Activated naive CD4-positive, alpha-beta T cell (primary cell): ENCODE measurements at places on chromosomes 3 and 15.
A peak's percentile ranks its signal among the peaks of the same experiment; 100 is the strongest.

GRCh38 chr15:95972041-95972553 lies 358.4 kb upstream of the NR2F2 start:
- DNase-seq: no peak

DNA sequence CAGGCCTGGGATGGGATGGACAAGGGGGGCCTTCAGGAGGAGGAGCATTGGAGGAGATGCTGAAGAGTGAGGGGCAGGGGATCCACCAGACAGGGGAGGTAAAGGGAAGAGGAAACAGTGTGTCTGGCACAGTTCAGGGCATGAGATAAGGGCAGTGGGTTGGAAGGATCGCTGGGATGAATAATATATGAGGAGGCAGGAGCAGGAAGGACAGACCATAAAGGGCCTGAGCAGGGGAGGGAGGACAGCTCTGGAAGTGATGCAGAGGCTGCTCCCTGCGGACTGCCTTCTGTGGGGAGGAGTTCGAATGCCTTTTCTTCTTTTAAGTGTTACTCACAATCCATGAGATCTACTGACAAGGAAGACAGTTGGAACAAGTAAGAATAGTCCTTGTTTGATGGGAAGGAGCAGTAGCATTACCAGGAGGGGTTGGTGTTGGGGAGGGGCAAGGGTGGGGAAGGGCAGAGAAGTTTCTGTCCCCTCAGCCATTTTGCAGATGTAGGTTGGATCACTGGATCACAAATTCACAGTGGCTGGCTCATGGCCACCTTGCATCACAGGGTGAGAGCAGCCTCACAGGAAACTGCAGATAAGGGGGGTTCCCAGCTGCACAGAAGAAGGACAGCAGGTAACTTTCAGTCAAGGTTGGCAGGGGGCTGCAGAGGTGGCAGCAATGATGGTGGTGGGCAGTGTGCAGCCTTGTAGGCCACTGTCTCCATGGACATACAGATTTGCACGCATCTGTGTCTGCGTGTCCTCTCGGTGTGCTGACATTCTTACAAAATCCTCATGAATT lies 91.9 kb upstream of the SNRPN start:
- DNase-seq: no peak

DNA sequence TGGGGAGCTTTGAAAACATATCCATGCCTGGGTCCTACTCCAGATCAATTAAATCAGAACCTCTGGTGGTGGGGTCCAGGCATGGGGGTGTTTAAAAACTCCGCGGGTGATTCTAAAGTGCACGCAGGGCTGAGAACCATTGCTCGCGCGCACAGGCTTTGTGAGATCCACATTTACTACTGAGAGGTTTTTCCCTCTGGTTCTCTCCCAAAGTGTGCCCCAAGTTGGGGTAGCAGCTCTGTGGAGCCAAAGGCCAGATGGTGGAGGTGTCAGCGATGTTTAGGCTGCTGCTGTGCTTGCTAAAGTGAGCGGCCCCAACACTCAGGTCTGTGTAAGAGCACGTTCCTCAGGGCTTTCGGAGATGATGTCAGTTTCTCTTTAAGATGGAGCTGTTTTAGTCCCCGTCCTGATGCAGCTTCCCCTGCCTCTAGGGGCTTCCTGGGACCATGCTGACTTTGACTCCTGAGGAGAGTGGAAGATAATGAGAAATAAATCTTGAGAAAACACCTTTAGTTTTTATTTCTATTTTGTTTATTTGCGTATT lies 13.4 kb upstream of the MAGEF1 start:
- DNase-seq: no peak

- no peak for DNase-seq
These were observed 24.7 kb upstream of the SPRED1 start for GRCh38 chr15:38227941-38228340.

GRCh38 chr15:82051664-82052063 lies 5.8 kb upstream of the MEX3B start:
- no peak for DNase-seq

- no peak for DNase-seq
These were observed 341.8 kb upstream of the TBL1XR1 start for GRCh38 chr3:177538750-177539730.

DNA sequence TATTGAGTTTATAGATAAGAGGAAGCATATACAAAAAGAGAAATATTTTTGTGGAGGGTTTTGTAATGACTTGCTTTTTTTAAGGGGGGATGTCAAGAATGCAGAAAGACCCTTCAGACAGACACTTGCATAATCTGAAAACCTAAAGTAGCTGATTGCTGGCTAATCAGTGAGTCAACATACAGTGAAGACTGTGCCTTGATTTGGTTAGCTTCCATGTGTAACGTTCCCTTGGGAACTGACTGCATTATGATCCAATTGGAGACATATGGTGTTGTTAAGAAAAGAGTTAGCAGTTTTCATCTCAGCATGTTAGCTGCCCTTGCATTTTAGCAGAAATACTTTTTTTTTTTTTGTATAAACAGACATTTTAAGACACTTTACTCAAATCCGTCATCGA lies 483.2 kb downstream of the RBMS3 start:
- no peak for DNase-seq

- DNase-seq: no peak
These were observed 1496.1 kb downstream of the OTOL1 start for GRCh38 chr3:162992741-162993140.

DNA sequence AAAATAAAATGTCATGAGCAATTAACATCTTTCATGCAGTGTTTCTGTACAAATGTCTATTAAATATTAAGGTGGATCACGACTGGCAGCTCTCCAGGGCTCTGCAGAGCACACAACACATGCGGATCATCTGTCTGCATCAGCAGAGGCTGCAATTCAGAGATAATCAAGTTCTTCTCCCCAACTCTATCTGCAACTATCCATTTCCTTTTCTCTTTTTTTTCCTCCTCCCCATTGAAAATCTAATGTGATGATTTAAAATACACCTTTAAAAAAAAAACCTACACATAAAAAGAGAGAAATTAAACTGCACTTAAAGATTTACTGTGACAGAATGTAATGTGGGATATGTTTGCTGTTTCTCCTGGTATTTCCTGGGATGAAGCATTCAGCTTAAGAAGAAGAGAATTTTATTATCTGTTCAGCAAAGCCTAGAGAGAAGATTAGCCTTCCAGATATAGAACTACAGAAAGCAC lies 352.6 kb upstream of the CCDC54 start:
- DNase-seq: no peak

- DNase-seq: no peak
These were observed 727.2 kb downstream of the SI start for GRCh38 chr3:164351131-164351530.

DNA sequence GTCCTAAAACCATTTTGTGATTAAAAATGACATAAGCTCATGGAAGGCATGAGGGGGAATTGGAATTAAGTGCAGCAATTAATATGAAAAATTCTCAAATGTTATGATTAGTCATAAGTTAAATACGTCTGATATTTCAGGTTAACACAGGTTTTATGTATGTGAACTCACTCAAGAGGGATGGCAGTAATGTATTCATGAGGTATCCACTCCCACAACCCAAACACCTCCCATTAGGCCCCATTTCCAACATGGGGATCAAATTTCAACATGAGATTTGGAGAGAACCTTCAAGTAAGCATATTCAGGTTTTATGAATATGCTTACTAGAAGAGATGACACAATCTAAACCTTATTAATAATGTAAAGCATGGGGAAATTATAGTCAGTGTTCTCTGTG lies 41.6 kb upstream of the IL20RB start:
- DNase-seq: no peak

DNA sequence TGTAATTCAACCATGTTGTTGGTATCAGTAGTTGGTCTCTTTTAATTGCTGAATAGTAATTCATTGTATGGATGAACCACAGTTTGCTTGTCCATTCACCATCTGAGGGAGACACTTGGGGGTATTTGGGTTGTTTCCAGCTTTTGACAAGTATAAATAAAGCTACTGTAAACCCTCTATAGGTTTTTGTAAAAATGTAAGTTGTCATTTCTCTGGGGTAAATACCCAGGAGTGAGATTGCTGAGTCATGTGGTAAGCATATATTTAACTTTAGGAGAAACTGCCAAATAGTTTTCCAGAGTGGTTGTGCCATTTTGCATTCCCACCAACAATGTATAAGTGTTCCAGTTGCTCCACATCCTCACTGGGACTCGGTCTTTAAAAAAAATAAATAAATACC lies 15.4 kb upstream of the LHFPL4 start:
- DNase-seq: no peak

DNA sequence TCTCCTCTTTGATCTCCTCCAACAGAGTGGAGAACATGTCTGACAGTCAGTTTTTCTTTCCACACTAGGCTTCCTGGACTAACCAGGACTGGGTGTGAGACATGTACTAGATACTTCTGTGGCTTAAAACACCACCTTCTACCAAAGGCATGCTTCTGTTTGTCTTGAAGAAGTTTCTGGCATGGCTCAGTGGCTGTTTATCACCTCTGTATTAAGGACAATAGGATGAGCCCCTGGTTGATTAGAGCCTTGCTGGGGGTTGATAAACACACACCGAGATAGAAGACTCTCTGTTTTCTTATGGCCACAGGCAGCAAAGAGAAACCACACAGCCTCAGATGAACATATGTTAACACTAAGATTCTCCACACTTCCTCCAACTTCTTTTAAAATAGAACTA lies 40.5 kb downstream of the SV2B start:
- DNase-seq: no peak

GRCh38 chr3:154129625-154130024 lies 8.4 kb downstream of the ARHGEF26 start:
- DNase-seq: no peak

DNA sequence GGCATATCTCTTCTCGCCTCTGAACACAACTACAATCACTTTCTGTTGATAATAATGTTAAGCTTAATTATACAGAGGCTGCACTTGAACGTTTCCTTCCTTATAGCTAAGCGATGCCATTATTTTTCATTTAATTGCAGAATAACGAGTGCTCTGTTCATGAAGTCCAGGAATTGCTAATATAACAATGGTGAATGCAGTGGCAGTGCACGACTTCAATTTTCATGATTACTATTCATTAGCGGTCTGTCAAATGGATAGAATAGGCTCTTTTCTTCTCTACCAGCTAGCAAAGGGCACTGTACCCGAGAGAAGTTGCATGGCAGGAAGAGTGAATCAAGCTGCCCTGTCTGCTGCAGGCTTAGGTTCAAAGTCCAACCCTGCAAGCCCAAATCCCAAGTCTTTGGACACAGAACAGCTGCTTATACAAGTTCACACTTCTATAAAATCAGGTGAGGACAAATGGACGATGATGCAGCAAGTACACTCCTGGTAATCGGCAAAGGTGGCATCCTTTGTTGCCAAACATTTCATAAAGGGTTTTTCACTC lies 75.6 kb downstream of the PDZRN3 start:
- DNase-seq: no peak

GRCh38 chr15:31197497-31198414 lies 96.2 kb upstream of the TRPM1 start:
- DNase-seq: no peak

DNA sequence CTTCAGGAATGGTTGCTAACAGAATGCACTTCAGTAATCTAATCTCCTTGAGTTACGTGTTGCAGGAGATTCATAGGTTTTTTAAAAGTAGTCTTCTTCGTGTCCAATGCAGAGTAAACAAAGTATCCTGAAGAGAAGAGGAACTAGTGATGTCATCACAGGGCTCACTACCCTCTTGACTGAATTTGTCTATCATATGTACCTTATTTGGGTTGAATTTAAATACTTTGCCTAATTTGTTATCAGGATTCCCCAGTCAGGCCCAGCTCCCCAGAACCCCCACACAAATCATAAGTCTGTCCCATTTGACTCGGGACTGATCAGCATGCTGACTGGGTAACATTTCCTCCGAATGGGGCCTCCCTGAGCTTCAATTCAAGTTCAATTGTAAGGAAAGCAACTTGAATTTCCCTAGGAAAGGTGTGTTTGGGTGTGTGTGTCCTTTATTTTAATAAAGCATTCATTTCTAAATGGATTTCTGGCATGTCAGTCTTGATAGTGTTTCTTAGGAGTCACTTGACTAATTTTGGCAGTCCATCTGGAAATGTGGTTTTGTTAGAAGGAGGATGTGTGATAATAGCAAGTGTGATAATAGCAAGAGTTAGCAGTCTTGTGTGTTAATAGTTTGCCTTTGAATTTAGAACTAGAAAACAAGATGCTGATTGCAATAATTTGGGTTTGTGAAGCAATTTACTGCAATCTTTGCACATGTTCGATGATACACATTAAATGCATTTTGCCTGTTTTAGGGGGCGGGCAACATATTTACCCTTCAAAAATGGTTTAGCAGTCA lies 21.9 kb downstream of the OXNAD1 start:
- no peak for DNase-seq

DNA sequence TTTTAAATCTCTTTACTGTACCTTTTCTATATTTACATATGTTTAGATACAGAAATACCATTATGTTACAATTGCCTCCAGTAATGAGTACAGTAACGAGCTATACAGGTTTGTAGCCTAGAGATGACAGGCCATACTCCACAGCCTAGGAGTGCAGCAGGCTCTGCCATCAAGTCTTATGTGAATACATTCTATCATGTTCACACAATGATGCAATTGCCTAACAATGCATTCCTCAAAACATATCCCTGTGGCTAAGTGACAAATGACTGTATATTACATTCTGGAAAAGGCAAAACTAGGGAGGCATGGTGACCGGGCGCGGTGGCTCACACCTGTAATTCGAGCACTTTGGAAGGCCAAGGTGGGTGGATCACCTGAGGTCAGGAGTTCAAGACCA lies 192.4 kb upstream of the IGF1R start:
- no peak for DNase-seq

- no peak for DNase-seq
These were observed 20.9 kb downstream of the AMOTL2 start for GRCh38 chr3:134353171-134353825.

DNA sequence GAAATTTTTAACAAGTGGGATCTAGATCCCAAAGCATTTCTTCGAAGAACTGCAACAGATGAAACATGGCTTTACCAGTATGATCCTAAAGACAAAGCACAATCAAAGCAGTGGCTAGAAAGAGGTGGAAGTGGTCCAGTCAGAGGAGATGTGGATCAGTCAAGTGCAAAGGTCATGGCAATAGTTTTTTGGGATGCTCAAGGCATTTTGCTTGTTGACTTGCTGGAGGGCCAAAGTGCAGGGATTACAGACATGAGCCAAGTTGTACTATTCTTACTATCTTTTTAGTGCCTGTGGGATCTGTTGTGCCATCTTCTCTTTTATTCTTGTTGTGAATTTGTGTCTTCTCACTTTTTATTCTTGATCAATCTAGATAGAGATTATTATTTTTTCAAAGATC lies 82.0 kb downstream of the REC114 start:
- no peak for DNase-seq

DNA sequence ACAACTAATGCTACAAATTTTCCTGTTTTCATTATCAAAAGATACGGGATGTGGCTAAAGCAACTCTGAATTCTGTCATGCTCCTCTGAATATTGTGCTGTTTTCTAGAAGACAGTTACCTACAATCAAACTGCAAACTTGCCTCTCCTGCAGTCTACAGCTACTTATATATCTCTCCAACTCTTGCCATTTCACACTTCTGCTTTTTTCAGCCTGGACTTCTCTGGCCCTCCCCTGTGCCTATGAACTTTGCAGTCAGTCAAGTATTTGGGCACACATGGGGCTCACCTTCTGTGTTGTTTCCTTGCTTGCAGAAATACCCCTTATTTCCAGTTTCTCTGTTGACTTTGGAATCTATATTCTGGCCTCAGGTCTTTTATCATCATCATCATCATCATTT lies 575.6 kb downstream of the GRM7 start:
- DNase-seq: no peak

- DNase-seq: peak; percentile 54
These were observed at the start of gene MYZAP for GRCh38 chr15:57591822-57592367. MYZAP (plus strand) TSS chr15:57591904; CDS start chr15:57592035, 131 bp downstream.

GRCh38 chr15:58594898-58595297 lies 154.6 kb downstream of the ADAM10 start:
- DNase-seq: no peak
